ENCODE measurements at places on chromosomes 7 and 10. TPM values are rescaled to one million over a fixed set of nuclear protein-coding genes. Genes with fewer than 3 reads are reported as not detected.

DNA sequence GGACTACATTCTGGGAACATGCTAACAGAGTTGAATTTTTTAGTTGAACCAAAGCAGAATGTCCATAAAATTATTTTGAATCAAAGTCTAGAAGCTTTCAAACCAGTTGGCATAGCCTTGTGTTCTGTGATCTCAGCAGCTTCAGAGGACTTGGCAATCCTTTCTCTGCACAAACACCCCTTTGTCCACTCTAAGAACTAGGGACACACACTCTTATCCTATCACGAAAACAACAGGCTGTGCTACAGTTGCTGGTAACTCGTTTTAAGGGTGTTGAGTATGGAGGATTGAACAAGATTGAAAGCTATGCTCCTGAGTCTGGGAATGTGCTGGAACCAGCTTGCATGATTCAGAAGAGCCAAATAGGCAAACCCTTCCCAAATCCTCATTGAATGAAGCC is 76.4 kb upstream of the PRSS58 start:
- no peak for DNase-seq

- DNase-seq, result no peak
These were observed 69.5 kb upstream of the IL6 start for GRCh38 chr7:22657479-22657878.

- no peak for DNase-seq
These were observed 265.6 kb downstream of the PTEN start for GRCh38 chr10:88129013-88129412.

- DNase-seq, result no peak
These were observed 39.8 kb upstream of the ZNF438 start for GRCh38 chr10:31071232-31072005.

PLEKHA8 gene
- 4.2 TPM for polyA plus RNA-seq

XRCC2 gene
- 1.6 TPM for polyA plus RNA-seq

All from BJ (cell line).